CD4-positive, alpha-beta T cell treated with Interleukin-10 for 1 hour (primary cell): ENCODE measurements at places on chromosomes 12 and 14.

DNA sequence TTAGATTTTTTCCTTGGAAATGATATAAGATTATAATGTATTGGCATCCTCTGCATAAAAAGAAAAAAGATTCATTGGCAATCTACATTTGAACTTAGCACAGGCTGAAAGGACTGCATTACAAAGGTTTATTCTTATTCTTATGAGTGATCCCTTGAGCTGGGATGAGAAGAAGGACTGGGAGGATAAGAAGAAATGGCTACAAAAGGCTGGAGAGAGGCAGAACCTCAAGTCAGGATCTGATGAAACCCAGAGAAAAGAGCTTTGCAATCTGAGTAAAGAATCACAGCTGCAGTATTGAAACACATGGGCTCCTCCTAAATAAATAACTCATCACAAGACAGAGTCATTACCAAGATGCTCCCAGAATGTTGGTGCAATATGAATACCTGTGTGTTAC, 1635.4 kb upstream of the FLRT2 start:
- DNase-seq = no peak

- DNase-seq = peak; percentile 65
Observed at GRCh38 chr12:27779920-27780611, at the start of the genes KLHL42 and MANSC4. TSS of gene KLHL42 (plus strand) at chr12:27780233. CDS start at chr12:27780331, 98 bp downstream. TSS of gene MANSC4 (minus strand) at chr12:27780236. CDS start at chr12:27771276, 8,960 bp downstream.

GRCh38 chr12:124311292-124312109, 16.6 kb downstream of the RFLNA start:
- DNase-seq = no peak

DNA sequence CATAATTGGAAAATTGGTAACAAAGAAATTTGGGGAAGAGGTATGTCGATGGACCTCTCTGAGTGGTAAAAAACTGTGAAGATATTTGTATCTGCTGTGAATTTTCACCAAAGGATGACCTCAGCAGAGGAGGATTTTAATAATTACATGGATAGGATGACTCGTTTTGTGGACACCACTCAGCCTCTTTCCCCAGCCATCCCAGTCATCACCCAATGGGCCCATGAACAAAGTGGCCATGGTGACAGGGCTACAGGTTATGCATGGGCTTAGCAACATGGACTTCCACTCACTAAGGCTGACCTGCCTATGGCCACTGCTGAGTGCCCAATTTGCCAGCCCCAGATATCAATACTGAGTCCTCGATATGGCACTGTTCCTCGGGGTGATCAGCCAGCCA, 577.5 kb upstream of the FBXO33 start:
- DNase-seq = no peak

- DNase-seq = no peak
Observed at GRCh38 chr12:121202407-121203355, 7.2 kb upstream of the P2RX4 start.

DNA sequence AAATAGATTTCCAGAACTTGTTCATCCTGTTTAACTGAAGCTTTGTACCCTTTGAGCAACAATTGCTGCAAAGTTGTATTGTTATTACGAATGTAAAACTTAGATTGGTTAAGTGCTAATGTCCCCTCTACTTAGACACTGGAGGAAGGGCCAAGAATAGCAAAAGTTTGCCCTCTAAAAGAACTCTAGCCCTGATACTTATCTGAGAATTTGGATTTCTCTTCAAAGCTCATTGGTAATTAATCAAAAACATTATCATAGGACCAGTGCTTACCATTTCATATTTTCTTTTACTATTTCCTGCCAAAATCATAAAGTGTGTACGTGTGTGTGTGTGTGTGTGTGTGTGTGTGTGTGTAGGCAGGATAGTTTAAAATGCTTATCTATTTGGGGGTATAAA, 58.2 kb downstream of the LMNTD1 start:
- DNase-seq = no peak
